ENCODE measurements at places on chromosomes 7 and 10. TPM values are rescaled to one million over a fixed set of nuclear protein-coding genes. Genes with fewer than 3 reads are reported as not detected.

GRCh38 chr10:97719602-97720001, 6.1 kb downstream of the MARVELD1 start:
- DNase-seq: no peak

HELLS gene
- 7.6 TPM for total RNA-seq

DNA sequence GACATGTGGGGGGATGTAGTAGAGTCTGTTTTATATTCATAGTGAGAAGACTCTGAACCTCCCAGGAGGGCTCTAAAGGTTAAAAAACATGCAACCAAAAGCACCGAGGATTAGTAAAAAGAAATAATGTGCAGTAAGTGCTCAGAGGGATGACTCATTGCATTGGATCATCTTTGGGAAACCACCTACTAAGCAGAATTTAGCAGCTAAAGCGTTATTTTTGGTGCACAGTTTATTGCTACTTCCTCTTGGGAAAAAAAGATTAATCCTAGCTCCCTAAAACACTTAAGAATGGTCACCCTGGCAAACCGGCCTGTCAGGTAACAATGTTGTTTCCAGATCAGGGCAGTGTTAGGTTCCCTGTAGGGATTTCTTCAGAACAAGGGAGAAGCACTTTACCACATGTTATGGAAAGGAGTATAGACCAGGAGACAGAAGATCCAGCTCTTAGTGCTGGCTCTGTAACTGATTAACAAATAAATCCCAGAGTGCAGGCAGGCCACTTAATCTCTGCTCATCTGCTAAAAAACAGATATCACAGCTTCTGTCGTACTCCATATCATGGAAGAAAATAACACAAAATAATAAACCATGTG, 44.8 kb upstream of the FAM133B start:
- DNase-seq: no peak

DNA sequence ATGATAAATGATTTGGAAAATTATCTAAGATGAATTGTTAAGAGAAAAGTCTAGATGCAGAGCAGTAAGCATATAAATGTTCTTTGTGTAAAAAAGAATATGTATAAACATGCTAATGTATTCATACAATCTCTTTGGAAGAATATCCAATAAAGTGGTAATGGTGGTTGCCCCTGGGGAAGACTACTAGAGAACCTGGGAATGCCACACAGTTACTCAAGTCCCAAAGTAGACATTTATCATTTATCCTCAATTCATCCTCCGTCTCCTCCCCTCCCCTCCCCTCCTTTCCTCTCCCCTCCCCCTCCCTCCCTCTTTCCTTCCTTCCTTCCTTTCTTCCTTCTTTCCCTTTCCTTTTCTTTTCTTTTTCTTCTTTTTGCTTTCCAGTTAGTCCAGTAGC, 51.7 kb downstream of the LRRC18 start:
- no peak for DNase-seq

GRCh38 chr10:59958882-59959281, 52.5 kb upstream of the CCDC6 start:
- DNase-seq: no peak

INSYN2A gene
- 0.27 TPM for total RNA-seq

DNA sequence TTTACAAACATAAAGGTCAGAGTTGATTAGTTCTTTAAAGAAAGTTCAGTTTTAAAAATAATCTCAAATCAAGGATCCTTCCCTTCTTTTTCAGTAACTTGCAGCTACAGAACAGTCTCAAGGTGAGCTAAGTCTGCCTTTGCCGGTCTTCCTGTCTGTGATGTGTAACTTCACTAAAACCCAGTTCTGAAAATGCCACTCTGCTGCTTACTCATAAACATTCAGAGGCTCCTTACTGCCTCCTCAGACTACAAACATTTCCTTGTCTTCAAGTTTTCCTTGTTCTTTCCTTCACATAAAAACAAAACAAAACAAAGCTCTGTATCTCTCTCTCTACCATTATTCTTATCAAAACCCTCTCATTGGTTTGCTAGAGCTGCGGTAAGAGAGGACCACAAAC, 128.7 kb downstream of the ETV1 start:
- no peak for DNase-seq

DNA sequence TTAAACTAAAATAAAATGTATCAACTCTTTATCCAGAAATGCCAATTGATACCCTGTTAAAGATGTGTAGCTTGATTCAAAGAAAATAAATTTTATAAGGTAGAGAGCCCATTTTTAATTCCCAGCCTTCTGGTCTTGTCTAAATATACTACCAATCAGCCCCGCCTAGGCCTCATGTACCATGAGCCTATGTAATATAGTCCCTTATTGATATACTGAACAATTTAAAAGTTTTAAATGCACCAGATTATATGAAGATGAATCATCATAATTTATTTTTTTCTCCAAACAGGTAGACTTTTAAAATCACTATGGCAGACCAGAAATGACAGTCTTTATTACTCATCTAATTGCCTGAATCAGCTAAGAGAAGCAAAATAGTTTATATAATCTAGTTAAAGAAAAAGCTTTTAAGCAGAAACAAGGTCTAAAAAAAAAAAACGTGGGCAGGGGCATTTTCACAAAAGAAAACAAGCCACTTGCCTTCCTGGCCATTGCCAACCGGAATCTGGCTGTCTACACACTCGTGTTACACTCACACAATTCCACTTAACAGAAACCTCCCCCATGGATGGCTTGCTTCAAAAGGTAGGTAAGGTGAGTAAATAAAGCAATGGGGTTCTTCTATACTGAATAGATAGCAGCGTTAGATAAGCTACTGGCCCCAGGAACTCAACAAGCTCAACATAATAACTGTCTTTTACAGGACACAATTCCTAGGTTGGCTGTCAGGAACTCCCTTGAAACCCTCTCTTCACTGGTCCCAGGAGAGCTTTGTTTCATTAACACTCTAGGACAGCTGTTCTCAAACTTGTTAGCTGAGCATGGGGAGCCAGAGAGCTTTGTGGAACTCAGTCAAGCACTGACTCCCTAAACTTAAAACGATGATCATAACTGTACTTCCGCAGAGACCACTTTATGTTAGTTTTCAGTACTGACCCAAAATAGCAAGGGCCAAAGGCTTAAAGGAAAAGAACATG, 37.2 kb downstream of the RAPGEF5 start:
- no peak for DNase-seq

- DNase-seq: peak; percentile 43
These were observed 881 bp downstream of the C10orf67 start for GRCh38 chr10:23343591-23344240.

INHBA gene
- total RNA-seq: 1.1 TPM

DNA sequence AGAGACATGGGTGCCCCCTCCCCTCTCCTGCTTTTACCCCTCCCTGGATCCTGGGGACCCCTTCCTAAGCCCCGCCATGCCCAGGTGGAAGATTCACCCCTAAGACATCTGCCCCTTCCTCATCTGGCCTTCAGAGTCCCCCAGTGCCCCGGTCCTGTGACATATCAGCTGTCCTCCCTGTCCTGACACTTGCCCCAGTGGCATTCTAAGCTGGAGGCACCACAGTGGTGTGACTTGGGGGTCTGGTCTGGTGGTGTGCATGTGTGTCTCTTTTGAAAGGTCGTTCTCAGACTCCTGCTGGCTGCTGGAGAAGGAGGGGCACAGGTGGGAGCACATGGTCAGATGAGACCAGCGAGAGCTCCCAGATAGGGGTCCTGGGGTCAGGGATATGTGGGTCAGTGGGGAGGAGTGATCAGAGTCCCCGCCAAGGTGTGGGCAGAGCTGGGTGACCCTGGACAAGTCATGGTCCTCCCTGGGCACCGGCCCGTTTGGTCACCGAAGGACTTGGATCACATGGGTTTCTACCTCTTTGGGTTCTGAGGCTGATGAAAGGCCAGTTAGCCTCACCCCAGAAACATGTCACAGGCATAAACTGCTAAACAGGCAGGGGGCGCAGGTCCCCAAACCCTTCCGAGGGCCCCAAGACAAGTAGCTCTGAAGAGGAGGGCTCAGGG, 645 bp upstream of the TFR2 start:
- no peak for DNase-seq

GRCh38 chr10:132065491-132066105, at the start of gene JAKMIP3:
TSS of gene JAKMIP3 (plus strand) at chr10:132065946. CDS start at chr10:132104809, 38,863 bp downstream.
- peak; percentile 32 for DNase-seq

GNG11 gene
- total RNA-seq: 6.2 TPM

Measured in transverse colon (tissue), 4 donors.